ENCODE measurements at places on chromosomes 2 and 18. TPM values are rescaled to one million over a fixed set of nuclear protein-coding genes. Genes with fewer than 3 reads are reported as not detected.

The FEV gene
- not detected for total RNA-seq

The CYP26B1 gene
- 0.52 TPM for total RNA-seq

The SALL3 gene
- total RNA-seq, result not detected

The NT5C1B gene
- not detected for total RNA-seq

The ACTR1B gene
- 37.6 TPM for total RNA-seq

The MYO7B gene
- total RNA-seq, result 0.13 TPM

The RNMT gene
- 35.7 TPM for total RNA-seq

The SPAG16 gene
- total RNA-seq, result 62.9 TPM

The GPR75 gene
- 4.5 TPM for total RNA-seq

The SAG gene
- not detected for total RNA-seq

The SOWAHC gene
- total RNA-seq, result 29.5 TPM

The NTSR2 gene
- not detected for total RNA-seq

The GALNT5 gene
- total RNA-seq, result 59.5 TPM

The RMC1 gene
- 20.3 TPM for total RNA-seq

The ALPP gene
- total RNA-seq, result not detected

The MZT2B gene
- 91.7 TPM for total RNA-seq

The SRD5A2 gene
- not detected for total RNA-seq

The ATP6V1B1 gene
- 0.39 TPM for total RNA-seq

The CHRND gene
- not detected for total RNA-seq

The RIT2 gene
- total RNA-seq, result not detected

The C2orf92 gene
- total RNA-seq, result 2.2 TPM

The LBH gene
- 379 TPM for total RNA-seq

The DES gene
- 1.6 TPM for total RNA-seq

The CNTNAP5 gene
- total RNA-seq, result not detected

The ZBTB7C gene
- total RNA-seq, result 2.5 TPM

The PRSS56 gene
- not detected for total RNA-seq

The IL1R1 gene
- total RNA-seq, result 278 TPM

The IL1F10 gene
- total RNA-seq, result not detected

All from articular chondrocyte of knee joint (primary cell).